ENCODE measurements at places on chromosomes 4 and X. TPM values are rescaled to one million over a fixed set of nuclear protein-coding genes. Genes with fewer than 3 reads are reported as not detected.

DNA sequence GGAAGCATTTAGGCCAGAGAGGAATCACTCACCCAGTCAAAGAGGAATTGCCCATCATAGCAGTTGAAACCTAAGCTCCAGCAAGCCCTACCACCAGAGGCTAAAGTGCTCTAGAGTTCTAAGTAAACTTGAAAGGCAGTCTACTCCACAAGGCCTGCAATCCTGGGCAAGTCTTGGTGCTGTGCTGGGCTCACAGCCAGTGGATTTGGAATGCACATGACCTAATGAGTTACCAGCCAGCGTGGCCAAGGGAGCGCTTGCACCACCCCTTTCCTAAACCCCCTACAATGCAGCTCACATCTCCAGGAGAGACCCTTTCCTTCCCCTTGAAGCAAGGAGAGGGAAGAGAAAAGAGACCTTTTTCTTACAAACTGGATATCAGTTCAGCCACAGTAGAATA lies 445.7 kb downstream of the GASK1B start:
- no peak for DNase-seq

The CACNA1F gene
- total RNA-seq: not detected

The EPHA5 gene
- total RNA-seq: 0.60 TPM

DNA sequence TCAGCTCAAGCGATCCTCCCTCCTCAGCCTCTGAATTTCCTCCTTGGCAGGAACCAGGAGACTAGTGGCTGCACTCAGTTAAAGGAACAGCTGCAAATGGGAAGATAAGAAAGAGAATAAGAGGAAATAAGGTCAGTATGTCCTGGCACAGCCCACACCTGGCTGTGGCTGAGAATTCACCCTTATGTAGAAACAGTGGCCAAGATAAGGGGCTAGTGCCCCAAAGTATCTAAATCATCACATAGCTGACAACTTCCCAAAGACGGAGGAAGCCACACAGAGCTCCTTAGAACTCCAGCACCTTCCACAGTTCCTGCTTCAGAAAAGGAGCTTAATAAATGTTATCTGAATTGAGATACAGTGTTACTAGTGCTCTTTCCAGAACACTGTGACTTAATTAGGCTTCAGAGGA lies 2.3 kb upstream of the CHIC2 start:
- no peak for DNase-seq

DNA sequence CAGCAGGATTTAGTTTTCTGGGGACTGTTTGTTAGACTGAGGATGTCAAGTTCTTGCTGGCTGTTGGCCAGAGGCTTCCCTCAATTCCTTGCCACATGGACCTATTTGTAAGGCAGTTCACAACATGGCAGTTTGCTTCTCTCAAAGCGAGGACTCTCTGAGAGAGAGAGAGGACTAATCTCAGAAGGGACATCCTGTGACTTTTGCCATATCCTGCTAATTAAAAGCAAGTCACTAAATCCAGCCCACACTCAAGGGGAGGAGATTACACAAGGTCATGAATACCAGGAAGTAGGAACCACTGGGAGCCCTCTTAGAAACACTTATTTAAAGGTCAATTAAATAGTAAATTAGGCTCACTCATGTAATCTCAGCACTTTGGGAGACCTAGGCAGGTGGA lies 38.2 kb downstream of the PPP1R2C start:
- no peak for DNase-seq

The TASL gene
- 0.27 TPM for total RNA-seq

The TLR2 gene
- total RNA-seq: 12.1 TPM

DNA sequence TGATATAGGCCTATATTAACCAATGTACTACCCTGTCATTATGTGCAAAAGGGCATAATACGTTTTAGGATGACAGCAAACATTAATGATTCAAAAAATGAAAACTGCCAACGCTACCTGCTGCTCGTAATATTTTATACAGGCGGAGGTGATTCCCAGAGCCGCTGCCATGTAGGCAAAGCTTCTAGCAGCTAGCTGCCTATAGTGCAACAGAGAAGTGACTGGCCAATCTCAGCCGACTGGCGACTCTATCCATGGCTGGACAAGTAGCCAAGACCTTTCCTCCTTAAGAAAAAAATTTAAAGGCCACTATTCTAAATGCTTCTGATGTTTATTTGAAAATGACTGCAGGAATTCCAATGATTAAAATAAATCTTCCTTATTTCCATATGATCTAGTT lies 1.9 kb downstream of the PPARGC1A start:
- no peak for DNase-seq

DNA sequence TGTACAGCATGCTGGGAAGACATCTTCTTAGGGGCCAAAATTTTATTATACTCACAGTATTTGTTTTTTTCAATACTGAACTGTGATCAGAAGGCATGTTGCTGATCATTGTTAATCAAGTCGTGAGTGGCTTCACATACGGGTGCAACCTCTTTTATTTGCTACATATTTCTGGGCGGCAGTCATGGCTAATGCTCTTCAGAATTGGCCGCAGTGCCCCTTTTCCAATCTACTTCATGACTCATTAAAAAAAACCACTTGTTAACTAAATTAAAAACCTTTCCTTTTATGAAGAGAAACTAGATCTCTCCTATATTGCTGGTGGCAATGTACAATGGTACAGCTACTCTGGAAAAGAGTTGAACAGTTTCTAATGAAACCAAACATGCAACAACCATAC lies 101.5 kb upstream of the C1GALT1C1 start:
- no peak for DNase-seq

- DNase-seq: no peak
These were observed 728.5 kb upstream of the NDST4 start for GRCh38 chr4:115841871-115842270.

GRCh38 chrX:65999563-66000148 lies 40.2 kb downstream of the VSIG4 start:
- no peak for DNase-seq

DNA sequence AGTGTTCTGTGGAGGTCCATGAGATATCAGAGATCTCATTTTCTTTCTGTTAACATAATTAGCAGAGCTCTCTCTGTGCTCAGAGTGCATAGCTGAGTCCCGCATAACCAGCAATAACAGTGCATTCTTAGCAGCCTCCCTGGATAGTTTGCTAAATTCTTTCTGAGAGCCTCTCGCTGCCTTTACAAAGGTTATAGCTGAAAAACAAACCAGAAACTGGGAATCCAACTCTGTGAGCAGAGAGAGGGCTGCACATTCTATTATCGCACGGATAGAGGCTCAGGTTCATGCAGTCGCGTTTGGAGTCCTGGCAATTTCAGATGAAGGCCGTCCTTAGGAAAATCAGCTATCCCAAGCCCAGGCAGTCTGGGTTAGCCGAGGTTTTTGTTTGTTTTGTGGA lies 1.2 kb downstream of the ENPP6 start:
- DNase-seq: no peak

GRCh38 chr4:81084029-81084428 lies 53.5 kb downstream of the BMP3 start:
- DNase-seq: no peak

GRCh38 chrX:19174401-19175025 lies 52.2 kb upstream of the ADGRG2 start:
- no peak for DNase-seq

The NDST4 gene
- not detected for total RNA-seq

DNA sequence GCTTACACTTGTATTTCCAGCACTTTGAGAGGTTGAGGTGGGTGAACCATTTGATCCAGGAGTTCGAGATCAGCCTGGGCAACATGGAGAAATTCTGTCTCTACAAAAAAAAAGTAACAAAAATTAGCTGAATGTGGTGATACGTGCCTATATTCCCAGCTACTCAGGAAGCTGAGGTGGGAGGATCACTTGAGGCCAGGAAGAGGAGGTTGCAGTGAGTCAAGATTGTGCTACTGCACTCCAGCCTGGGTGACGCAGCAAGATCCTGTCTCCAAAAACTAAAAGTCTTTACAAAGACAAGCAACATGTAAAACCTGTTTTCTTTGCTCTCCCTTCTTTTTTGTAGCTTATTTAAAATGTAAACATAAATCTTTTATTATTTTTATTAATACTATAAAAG lies 1156.1 kb downstream of the FAT4 start:
- DNase-seq: no peak

- no peak for DNase-seq
These were observed at the start of gene TRO for GRCh38 chrX:54920610-54921426. Gene TRO, plus strand, starts transcription at chrX:54920824. Its CDS starts 1,423 bp downstream, at chrX:54922247.

- DNase-seq: no peak
These were observed 514.5 kb upstream of the FAM241A start for GRCh38 chr4:111630705-111631104.

- no peak for DNase-seq
These were observed 2.2 kb downstream of the MSANTD1 start for GRCh38 chr4:3250956-3251690.

GRCh38 chr4:135515295-135515694 lies 1313.7 kb upstream of the PABPC4L start:
- no peak for DNase-seq

DNA sequence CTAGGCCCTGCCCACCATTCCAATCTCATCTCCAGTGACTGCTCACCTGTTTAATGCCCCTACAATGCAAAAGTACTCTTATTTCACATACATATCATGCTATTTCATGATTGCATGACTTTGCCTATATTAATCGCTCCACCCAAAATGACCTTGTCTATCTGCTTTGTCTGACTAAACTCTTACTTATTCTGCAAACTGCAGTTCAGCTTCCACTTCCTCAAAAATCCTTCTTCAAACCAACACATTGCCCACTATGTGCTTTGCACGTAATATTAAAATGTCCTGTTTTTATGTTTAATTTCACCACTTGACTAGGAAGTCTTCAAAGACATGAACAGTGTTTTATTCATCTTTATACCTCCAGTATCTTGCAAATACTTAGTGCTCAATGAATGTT lies 229.6 kb downstream of the OPHN1 start:
- DNase-seq: no peak

The SSX4B gene
- not detected for total RNA-seq

The SOWAHD gene
- not detected for total RNA-seq

- DNase-seq: no peak
These were observed 197.8 kb upstream of the AGTR2 start for GRCh38 chrX:115972717-115973116.

GRCh38 chr4:3473181-3473950 lies 10.3 kb downstream of the DOK7 start:
- DNase-seq: no peak

DNA sequence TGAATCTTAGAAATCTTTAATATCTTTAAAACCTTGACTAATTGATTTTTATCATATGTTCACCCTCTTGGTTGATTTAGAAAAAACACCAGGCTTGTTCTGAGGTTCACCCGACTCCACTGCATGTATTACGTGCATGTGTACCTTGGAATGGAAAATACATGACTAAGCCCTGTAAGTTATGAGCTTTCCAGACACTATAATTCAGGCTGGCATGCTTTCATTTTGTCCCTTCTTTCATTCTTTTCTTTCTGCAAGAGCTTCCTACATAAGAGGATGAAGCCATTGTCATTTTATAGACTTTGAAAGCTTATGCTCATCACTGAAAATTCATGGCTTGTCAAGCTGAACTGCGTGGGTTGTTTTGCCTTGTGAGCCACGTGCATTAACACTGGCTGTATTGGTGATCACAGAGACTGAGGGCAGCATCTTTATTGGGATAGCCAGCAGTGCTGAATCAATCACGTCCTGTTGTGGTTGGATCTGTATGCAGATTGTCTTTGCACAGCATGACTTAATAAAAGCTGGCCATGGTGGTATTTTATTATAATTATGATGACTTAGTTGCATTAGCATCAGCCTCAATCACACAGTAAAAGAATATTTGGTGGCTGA lies 141.9 kb downstream of the SLIT2 start:
- DNase-seq: no peak

DNA sequence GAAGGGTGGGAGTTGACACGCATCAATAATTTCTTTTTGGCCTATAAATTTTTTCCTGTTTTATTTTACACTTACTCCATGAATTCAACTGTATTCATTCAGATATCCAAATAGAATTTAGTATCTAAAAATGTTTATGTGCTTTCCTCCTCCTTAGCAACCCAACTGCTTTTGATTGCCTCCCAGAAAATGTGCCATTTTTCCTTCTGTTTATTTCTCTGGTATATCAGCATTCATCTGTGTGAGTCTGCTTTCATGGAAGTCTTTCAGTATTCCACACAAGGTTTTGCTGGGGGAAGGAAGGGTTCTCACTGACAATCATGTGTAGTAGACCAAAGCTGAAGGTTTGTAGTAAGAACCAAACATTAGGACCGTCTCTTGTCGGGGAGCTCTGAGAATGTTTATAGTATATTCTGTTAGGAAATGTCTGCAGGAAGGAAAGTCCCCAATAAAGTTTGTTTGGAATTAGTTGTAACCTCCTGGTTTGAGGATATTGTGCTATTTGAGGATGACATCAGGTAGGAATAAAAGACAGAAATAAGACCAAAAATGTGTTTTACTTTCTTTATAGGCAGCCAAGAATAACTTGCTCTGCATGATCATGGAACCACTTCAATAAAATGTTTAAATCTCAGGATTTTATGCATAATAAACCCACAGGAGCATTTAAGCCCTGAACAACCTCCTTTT lies 673.6 kb upstream of the INTU start:
- DNase-seq: no peak

GRCh38 chr4:31995943-31996901 lies 1276.1 kb downstream of the PCDH7 start:
- no peak for DNase-seq

The MAGEA2B gene
- not detected for total RNA-seq

DNA sequence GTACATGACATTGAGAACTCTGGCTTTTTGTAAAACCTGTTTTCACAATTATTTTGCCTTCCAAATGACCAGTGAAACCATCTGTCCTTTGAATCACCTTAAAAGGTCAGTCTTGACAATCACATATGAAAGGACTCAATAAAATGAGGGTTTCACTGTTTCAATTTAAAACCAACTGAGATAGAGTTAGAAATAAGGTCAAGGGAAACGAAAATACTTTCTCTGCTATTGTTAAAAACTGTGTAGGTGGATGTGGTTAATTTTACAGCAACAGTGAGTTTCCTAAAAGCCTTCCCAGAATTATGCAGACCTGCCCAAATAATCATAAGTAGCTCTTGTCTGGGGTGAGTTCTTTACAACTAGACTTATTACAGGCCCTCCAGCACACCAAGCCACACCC lies 839.9 kb downstream of the RAB28 start:
- DNase-seq: no peak

The BEX5 gene
- total RNA-seq: 1.5 TPM

The RCHY1 gene
- total RNA-seq: 30.0 TPM

The LIMCH1 gene
- 11.2 TPM for total RNA-seq

The PABPC5 gene
- 0.96 TPM for total RNA-seq

GRCh38 chr4:120730777-120731320 lies 191.7 kb downstream of the PRDM5 start:
- DNase-seq: no peak

- no peak for DNase-seq
These were observed 40.6 kb upstream of the DOCK11 start for GRCh38 chrX:118455013-118455412.

GRCh38 chr4:30836231-30836630 lies 116.1 kb downstream of the PCDH7 start:
- DNase-seq: no peak

- no peak for DNase-seq
These were observed 2.7 kb downstream of the SMAD1 start for GRCh38 chr4:145484225-145484846.

- no peak for DNase-seq
These were observed 87.6 kb downstream of the JAKMIP1 start for GRCh38 chr4:6112606-6113290.

Data from transverse colon (tissue), 4 donors.